Inflammatory macrophage treated with lipopolysaccharide for 1 hour (primary cell): ENCODE measurements at places on chromosomes 3 and 15.
A peak's percentile ranks its signal among the peaks of the same experiment; 100 is the strongest.

- DNase-seq = no peak
Observed at GRCh38 chr3:182179631-182180030, 467.9 kb downstream of the SOX2 start.

- no peak for DNase-seq
Observed at GRCh38 chr15:29988701-29989100, 94.1 kb upstream of the GOLGA8J start.

GRCh38 chr15:85889956-85890619 lies 95.4 kb upstream of the KLHL25 start:
- no peak for DNase-seq

- DNase-seq = no peak
Observed at GRCh38 chr3:153551536-153552285, 389.7 kb downstream of the RAP2B start.

DNA sequence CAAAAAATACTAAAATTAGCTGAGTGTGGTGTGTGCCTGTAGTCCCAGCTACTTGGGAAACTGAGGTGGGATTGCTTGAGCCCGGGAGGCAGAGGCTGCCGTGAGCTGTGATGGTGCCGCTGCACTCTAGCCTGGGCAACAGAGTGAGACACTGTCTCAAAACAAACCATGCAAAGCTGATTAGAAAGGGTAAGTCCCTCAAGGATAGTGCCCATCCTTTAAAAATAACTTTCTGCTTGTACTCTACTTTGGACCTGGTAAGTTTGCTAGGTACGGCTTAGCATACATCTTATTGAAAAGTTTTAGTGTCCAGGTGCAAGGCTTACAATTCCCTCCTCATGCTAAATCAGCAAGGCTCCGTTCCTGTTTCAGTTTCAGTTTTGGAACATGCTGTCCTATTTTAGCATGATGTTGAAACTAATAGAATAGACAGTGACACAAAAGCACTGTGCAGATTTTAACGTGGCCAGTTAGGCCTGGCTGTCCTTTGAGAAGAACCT lies 21.4 kb downstream of the FEM1B start:
- DNase-seq = peak; percentile 75

DNA sequence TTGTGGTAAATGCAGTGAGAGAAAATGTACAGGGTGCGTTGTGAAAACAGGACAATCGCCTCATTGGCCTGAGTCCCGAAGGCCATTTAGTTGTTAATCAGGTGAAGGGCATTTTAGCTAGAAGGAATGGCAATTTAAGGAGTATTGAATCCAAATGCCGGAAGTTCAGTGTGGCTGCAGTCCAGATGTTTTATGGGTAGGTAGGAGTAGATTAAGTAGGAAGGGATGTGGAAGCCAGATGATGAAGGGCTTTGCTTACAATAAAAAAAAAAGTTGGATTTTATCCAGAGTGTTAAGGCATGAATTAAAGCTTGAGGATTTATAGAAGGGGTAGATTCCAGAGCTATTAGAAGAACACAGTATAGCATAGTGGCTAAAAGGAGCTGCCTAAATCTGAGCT lies 572.7 kb downstream of the NLGN1 start:
- no peak for DNase-seq

DNA sequence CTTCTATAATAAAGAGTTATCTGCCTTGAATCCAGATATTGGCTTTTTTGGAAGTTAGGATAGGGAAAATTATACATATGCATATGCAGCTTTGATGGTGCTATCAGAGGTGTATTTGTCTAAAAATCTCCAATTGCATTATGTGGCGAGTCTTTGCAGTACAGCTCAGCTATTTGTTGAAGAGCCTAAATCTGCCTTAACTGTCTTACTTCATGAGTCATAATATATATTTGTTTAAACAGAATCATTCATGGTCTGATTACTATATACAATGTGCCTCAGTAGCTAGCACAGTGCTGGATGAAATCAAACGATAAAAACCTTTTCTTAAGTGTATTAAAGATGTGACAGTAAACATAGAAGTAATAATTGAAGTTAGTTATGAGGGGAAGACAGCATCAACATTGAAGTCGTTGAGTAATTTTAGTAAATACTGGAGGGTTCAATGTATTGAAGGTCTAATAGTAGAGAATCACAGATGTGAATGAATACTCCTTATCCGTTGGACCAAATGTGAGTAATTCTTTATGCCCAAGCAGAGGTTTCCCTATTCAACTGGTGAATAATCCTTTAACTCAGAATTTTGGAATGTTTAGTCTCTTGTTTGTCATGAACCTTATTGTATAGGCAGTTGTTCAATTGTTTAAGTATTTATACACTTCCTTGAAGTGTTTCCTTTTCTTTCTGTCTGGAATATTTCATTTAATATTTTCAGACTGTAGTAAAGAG lies 74.8 kb upstream of the NAALADL2 start:
- DNase-seq = no peak

GRCh38 chr3:180974286-180974685 lies 15.2 kb downstream of the DNAJC19 start:
- DNase-seq = no peak

DNA sequence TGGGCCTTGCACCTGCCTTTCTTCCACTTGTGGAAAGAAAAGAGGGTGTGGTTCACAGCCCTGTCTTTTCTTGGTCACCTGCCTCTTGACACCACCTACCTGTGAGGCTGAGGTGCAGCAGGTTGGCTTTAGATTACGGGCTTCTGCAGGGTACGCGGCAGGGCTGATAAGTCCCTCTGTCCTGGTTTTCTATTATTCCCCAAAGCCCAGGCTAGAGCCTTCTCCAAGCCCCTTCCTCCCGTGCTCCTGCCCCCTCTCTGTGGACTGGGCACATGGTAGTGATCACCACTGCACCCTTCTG lies 44.8 kb upstream of the HACD2 start:
- no peak for DNase-seq

- DNase-seq = no peak
Observed at GRCh38 chr3:4776980-4777581, 202.2 kb upstream of the BHLHE40 start.
